Endothelial cell (in vitro differentiated cells): ENCODE measurements at places on chromosomes 4 and X. TPM values are rescaled to one million over a fixed set of nuclear protein-coding genes. Genes with fewer than 3 reads are reported as not detected.

DNA sequence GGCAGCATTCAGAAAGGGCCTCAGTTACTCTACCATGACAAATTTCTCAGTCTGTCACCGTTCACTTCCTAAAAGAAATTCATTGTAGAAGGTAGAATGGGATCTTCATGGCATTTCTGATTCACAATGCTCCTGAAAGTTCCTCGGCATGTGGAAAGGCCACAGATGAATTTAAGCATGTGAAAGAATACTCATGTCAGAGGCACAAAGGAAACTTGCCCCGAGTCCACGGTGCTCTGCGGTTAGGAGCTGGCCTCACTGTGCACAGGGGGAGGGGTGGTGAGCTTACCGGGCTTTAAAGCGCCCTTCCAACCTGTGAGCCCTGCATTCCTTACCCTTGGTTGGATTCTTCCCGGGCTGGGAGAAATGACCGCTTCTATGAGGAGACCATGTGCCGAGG is 9.3 kb downstream of the TKTL1 start:
- DNase-seq, result no peak
- peaks cover 3% of the 10 kb centered on the region for H3K4me1 ChIP-seq
- H3K36me3 ChIP-seq, result no peaks in the 10 kb centered on the region
- H3K27ac ChIP-seq, result no peak overlapping the region
- H3K27me3 ChIP-seq, result no peaks in the 10 kb centered on the region

ANK2 gene
- 47.2 TPM for total RNA-seq

GRCh38 chrX:154517101-154517781 is 1.2 kb upstream of the FAM3A start:
- no peak overlapping the region for H3K27ac ChIP-seq
- H3K4me1 ChIP-seq, result peaks cover 2% of the 10 kb centered on the region
- H3K36me3 ChIP-seq, result no peaks in the 10 kb centered on the region
- no peaks in the 10 kb centered on the region for H3K27me3 ChIP-seq
- H3K4me3 ChIP-seq, result no peak overlapping the region

ATP6AP2 gene
- 85.6 TPM for total RNA-seq

DNA sequence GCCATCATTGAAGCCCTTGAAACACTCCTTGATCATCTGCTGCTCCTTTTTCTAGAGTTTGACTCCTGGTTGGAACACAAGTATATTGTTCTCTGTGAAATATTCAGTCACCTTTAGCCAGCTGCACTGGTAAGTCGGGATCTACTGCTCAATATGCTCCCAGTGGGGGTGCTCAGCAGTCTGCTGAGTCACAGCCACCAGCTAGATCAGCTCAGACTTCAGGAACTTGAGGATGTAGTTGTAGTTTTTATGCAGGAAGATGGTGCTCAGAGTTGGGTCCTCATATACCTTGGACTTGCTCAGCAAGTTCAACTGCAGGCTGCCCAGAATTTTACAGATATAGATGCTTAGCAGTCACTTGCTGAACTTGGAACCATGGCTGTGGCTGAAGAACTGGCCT is 202.5 kb upstream of the RPL34 start:
- no peak for DNase-seq
- no peak overlapping the region for H3K27ac ChIP-seq
- peaks cover 7% of the 10 kb centered on the region for H3K27me3 ChIP-seq

DNA sequence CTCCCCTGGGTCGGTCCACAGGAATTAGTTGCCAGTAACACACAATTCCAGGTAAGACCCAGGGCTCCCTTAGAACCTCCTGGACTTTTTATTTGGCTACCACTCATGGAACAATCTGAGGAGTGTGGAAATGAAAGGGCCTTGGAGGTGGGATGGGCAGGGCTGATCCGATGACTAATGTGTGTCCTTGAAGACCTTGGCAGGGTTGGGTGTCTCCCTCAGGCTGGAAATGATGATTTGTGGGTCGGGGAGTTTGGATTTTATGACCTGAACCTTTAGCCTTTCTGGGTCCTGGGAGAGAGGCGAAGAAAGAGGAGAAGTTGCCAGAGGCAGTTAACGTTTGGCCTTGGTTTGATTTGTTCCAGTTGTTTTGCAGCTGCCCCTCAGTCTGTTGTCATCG is 425.0 kb downstream of the MID1IP1 start:
- no peak overlapping the region for H3K27ac ChIP-seq
- H3K4me1 ChIP-seq, result peaks cover 15% of the 10 kb centered on the region
- DNase-seq, result no peak

GRCh38 chrX:20252381-20253231 is 14.1 kb downstream of the RPS6KA3 start:
- H3K4me3 ChIP-seq, result no peak overlapping the region
- peaks cover 1% of the 10 kb centered on the region for H3K27me3 ChIP-seq
- H3K4me1 ChIP-seq, result peaks cover 3% of the 10 kb centered on the region
- H3K36me3 ChIP-seq, result no peaks in the 10 kb centered on the region

DNA sequence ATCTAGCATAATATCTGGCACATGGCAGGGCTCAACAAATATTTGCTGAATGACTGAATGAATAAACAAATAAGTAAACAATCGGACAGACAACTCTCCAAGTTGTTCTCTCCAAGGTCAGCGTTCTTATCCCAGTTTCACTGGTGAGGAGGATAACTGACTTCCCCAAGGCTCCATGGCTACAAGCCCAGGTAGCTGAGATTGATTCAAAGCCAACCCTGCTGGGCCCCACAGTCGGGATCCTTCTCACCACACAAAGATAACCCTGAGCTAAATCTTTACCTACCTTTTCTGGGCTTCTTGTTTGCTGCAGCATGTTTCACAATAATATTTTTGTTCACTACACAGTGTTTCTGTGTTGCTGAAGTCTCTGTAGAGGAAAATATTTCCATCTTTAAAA is 54.9 kb downstream of the USP46 start:
- peaks cover 10% of the 10 kb centered on the region for H3K27me3 ChIP-seq
- no peak for DNase-seq
- peaks cover 32% of the 10 kb centered on the region for H3K36me3 ChIP-seq
- no peak overlapping the region for H3K27ac ChIP-seq
- H3K4me3 ChIP-seq, result no peak overlapping the region

- no peaks in the 10 kb centered on the region for H3K36me3 ChIP-seq
- peaks cover 19% of the 10 kb centered on the region for H3K4me1 ChIP-seq
- no peak for DNase-seq
- H3K27ac ChIP-seq, result no peak overlapping the region
Observed at GRCh38 chrX:13022926-13023325, 21.5 kb downstream of the FAM9C start.

DNA sequence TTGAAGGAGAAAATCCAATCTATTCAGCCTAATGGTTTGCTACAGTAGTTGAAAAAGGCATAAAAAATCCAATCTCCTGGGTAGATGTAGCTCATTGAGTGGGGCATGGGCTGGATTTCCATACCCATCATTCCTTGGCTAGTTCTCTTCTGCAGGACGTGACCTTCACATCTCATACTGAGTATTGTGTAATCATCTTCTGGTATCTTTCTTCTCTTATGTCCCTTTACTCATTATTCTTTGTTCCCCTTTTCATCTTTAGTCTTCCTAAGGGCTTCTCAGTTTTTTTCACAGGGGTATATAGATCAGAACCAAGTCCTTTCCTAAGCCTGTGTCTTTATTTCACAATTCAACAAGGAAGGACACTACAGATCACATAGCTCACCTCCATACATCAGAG is 727.6 kb upstream of the MAGEB2 start:
- no peaks in the 10 kb centered on the region for H3K4me1 ChIP-seq
- H3K36me3 ChIP-seq, result no peaks in the 10 kb centered on the region

PWWP3B gene
- total RNA-seq, result 0.21 TPM

- peaks cover 36% of the 10 kb centered on the region for H3K4me1 ChIP-seq
- H3K36me3 ChIP-seq, result peaks cover 4% of the 10 kb centered on the region
- H3K27me3 ChIP-seq, result no peaks in the 10 kb centered on the region
- H3K4me3 ChIP-seq, result no peak overlapping the region
- H3K27ac ChIP-seq, result no peak overlapping the region
Observed at GRCh38 chr4:158829254-158829653, 60.4 kb downstream of the FNIP2 start.

DNA sequence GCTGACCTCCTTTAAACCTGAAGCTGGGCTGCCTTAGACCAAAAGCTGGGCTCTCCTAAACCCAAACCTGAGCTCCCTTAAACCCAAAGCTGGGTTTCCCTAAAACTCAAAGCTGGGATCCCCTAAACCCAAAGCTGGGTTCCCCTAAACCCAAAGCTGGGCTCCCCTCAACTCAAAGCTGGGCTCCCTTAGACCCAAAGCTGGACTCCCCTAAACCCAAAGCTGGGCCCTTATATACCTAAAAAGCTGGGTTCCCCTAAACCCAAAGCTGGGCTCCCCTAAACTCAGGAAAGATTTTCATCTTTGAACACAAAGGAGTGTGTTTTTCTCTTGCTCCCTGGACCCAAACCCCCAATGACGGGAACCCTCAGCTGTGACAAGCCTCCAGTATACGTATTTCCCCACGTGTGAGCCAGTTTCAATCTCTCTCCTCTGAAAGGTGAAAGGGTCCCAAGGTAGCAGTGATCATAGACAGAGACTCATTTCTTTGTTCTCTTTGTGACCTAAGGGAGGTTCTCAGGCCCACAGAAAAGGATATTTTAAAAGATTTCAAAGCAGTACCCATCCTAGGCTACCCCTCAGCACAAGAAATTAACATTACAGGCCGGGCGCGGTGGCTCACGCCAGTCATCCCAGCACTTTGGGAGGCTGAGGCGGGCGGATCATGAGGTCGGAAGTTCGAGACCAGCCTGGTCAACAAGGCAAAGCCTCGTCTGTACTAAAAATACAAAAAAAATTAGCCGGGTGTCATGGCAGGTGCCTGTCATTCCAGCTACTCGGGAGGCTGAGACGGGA is 31.3 kb upstream of the ASMTL start:
- H3K36me3 ChIP-seq, result peaks cover 3% of the 10 kb centered on the region
- peaks cover 4% of the 10 kb centered on the region for H3K4me1 ChIP-seq
- no peak overlapping the region for H3K4me3 ChIP-seq
- no peak overlapping the region for H3K27ac ChIP-seq

- no peak for DNase-seq
- H3K4me3 ChIP-seq, result peak overlapping the region; percentile 85
- H3K4me1 ChIP-seq, result no peaks in the 10 kb centered on the region
- H3K27ac ChIP-seq, result no peak overlapping the region
Observed at GRCh38 chrX:72713130-72713529, 976 bp downstream of the PHKA1 start.

DNA sequence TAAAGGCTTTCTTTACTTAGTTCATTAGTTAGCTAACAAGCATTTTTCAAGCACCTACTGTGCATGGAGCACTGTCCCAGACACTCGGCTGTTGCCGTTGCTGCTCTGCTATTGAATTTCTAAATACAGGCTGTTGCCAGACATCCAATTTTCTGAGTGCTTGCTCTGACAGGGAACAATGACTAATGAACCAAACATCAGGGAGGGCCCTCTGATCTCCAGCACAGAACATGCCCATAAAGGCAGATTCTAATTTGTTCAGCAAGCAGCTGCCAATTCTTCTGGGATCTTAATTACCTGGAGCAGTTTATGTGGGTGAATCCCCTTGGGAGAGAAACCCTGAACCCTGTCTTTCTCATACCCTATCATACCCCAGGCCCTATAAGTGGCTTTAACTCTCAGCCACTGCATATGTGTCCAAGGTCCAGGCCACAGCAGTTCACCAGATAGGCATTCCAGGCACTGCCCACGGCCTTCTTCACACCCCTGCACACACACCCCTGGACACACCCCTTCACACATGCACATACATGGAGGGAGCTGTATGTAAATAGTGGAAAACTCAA is 27.9 kb downstream of the TSC22D3 start:
- H3K27me3 ChIP-seq, result peaks cover 3% of the 10 kb centered on the region
- no peak overlapping the region for H3K4me3 ChIP-seq
- H3K27ac ChIP-seq, result no peak overlapping the region
- H3K36me3 ChIP-seq, result no peaks in the 10 kb centered on the region
- peaks cover 8% of the 10 kb centered on the region for H3K4me1 ChIP-seq
- DNase-seq, result no peak

GLUD2 gene
- 0.46 TPM for total RNA-seq

FOXR2 gene
- total RNA-seq, result not detected

DNA sequence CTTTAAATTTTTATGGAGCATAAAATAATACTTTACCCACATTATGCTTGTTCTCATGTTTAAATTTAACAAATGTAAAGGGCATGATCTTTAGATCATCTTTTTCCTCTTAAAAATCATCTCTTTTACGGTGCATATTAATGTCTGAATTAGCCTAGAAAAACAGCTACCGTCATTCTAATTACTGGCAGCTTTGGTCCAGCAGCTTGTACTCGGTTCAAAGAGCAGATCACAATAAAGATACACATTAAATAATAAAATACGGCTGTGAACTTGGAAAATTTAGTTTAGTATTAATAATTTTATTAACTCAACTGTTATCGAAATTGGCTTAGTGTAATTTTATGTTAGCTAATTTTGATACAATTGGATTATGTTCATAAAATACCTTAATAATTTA is 19.1 kb downstream of the CCSER1 start:
- H3K4me3 ChIP-seq, result no peak overlapping the region
- H3K36me3 ChIP-seq, result no peaks in the 10 kb centered on the region
- no peaks in the 10 kb centered on the region for H3K4me1 ChIP-seq
- no peak for DNase-seq
- no peak overlapping the region for H3K27ac ChIP-seq

TDO2 gene
- not detected for total RNA-seq

DNA sequence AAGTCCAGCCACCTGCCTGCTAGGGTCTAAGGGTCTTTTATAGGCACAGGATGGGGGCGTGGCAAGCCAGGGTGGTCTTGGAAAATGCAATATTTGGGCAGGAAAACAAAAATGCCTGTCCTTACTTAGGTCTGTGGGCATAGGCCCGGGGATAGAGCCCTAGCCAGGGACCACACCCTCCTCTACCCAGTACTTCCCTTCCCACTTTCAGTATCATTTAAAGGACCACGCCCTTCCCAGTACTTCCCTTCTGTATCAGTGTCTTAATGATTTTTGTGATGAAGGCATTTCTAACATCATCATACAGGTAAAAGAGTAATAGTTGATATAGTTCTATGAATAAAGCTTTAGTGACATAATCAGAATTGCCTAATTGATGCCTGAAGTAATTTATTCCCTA is 11.4 kb downstream of the BANK1 start:
- H3K27me3 ChIP-seq, result no peaks in the 10 kb centered on the region
- H3K4me3 ChIP-seq, result no peak overlapping the region
- no peak overlapping the region for H3K27ac ChIP-seq
- H3K4me1 ChIP-seq, result no peaks in the 10 kb centered on the region
- H3K36me3 ChIP-seq, result no peaks in the 10 kb centered on the region
- no peak for DNase-seq

DNA sequence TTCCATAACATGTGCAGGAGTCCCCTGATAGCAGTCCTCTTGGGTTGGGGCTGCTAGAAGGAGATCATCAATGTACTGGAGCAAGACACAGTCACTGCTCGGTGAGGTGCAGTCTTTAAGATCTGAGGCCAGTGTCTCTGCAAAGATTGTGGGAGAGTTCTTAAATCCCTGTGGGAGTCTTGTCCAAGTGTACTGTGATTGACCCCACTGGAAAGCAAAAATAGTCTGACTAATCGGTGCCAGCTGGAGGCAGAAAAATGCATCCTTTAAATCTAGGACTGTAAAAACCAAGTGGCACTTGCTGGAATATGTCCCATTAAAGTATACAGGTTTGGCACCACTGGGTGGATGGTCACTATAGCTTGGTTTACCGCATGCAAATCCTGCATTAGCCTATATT is 31.1 kb downstream of the SULT1E1 start:
- H3K4me1 ChIP-seq, result peaks cover 6% of the 10 kb centered on the region
- H3K36me3 ChIP-seq, result no peaks in the 10 kb centered on the region
- H3K27ac ChIP-seq, result no peak overlapping the region
- peaks cover 4% of the 10 kb centered on the region for H3K27me3 ChIP-seq
- no peak for DNase-seq
- no peak overlapping the region for H3K4me3 ChIP-seq

ANXA3 gene
- 30.4 TPM for total RNA-seq

GRCh38 chr4:184475096-184475461 is 729 bp upstream of the IRF2 start:
- H3K4me3 ChIP-seq, result peak overlapping the region; percentile 100
- H3K27ac ChIP-seq, result peak overlapping the region; percentile 100
- peak; percentile 11 for DNase-seq
- peaks cover 37% of the 10 kb centered on the region for H3K4me1 ChIP-seq
- H3K27me3 ChIP-seq, result peaks cover 29% of the 10 kb centered on the region
- peaks cover 9% of the 10 kb centered on the region for H3K36me3 ChIP-seq
